NCI-H526 (cell line): ENCODE measurements at places on chromosomes 3 and 15.
A peak's percentile ranks its signal among the peaks of the same experiment; 100 is the strongest.

- DNase-seq = no peak
These were observed 346.0 kb downstream of the NLGN1 start for GRCh38 chr3:173743516-173743915.

DNA sequence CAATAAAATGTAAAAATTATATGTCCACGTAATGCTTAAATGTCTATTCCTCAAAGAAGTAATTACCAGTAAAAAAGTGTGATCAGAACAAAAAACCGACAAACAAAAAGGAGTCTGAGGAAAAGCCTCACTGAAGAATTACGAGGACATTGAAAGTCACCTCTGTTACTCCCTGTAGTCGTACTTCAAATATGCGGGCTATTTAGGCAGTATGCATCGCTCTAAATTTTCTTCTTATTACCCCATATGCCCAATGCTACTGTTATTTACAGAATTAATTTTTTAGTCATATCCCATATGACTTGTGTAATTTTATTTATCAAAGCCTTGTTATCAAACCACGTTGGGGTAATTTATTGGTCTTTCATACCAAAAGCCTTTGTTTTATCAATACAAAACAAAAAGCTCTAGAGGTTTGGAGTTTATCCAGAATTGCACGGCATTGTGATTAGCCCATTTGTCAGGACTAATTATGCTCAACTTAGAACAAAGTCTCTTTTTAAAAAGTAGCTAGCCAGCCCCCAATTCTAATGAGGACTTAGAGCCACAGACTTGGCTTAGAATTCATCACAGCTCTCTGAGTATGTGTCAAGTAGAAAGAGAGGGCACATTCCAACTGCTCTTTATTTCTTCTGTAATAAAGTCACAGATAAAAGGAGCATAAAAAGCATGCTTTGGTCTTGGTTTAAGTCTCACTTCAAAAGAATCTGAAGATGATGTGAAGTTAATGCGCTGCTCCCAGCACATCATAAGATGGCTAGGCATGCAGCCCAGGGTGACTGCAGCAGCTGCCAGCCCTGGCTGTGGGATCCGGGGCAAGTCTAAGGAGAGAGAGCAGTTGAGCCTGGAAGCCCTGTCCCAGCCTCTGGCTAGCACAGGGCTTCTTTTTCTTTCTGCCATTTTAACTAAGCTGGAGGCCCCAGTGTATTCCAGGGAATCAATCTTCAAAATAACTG is 521.0 kb downstream of the GABRG3 start:
- DNase-seq = no peak

DNA sequence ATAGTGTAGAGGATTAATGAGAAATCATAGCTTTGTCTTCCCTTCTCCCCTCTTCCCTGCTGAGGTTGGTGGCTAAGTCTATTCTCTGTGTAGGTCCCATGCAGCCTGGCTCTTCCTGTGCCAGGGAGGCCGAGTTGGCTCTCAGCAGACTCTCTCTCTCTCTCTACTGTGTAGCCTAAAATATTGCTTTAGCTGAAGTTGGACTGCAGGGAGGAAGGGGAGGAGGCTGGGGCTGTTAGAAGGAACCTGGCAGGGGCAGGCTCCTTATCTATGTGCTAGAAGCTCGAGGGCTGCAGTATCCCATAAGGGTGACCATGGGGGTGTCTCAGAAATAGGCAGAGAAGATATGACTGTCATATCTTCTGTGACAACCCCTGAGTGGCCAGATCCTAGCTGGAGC is 160.8 kb downstream of the EPHB1 start:
- no peak for DNase-seq

- DNase-seq = no peak
These were observed 7.5 kb downstream of the KNSTRN start for GRCh38 chr15:40389824-40390595.

- DNase-seq = no peak
These were observed 17.1 kb upstream of the MUC13 start for GRCh38 chr3:124951511-124952281.

DNA sequence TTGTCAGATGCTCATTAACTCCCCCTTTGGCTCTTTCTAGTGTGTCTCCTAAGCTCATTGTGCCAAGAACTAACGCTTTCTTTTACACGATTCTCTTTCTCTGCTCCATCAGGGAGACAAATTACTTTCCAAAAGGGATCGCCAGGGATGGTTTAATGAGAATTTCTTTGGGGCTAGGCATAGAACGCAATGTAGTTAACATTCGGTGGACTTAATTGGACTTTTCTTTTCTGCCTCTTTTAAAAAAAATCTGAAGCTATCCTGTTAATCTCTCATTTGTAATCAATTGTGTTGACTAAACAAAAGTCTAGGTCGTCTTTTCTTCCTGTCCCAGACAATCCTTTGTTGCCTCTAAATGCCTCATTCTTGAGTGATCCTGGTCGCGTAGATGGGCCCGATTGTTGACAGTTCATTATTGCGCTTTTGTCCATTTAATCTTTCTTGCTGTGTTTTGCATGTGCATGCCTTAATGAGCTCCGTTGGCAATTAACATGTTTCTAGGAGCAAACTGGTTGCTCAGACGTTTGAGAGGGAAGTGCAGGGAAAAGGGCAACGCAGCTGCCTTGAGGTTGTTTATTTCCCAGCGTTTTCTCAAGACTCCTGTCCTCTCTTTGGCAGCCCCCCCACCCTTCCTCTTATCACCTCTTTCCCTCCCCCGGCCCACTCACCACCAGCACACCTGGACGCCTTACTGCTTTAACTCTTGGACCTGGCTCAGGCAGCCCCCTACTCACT is 7.8 kb downstream of the FEZF2 start:
- DNase-seq = no peak

- DNase-seq = no peak
These were observed 116.5 kb downstream of the SLMAP start for GRCh38 chr3:57872606-57873005.

GRCh38 chr15:40528801-40529200 is 36.0 kb downstream of the CCDC32 start:
- no peak for DNase-seq

- DNase-seq = peak; percentile 13
These were observed 23.6 kb downstream of the RHCG start for GRCh38 chr15:89472785-89473256.

- DNase-seq = no peak
These were observed 56.5 kb downstream of the HEG1 start for GRCh38 chr3:124999317-124999716.

GRCh38 chr3:5079761-5080160 is 42.3 kb upstream of the ARL8B start:
- DNase-seq = no peak

GRCh38 chr3:4670352-4670751 is 177.2 kb downstream of the ITPR1 start:
- DNase-seq = peak; percentile 44

GRCh38 chr3:24684506-24685023 is 189.9 kb upstream of the THRB start:
- DNase-seq = no peak

- peak; percentile 77 for DNase-seq
These were observed 13.0 kb upstream of the SLC30A4 start for GRCh38 chr15:45535486-45536042.

GRCh38 chr15:35306361-35306981 is 221.4 kb upstream of the NANOGP8 start:
- DNase-seq = no peak

DNA sequence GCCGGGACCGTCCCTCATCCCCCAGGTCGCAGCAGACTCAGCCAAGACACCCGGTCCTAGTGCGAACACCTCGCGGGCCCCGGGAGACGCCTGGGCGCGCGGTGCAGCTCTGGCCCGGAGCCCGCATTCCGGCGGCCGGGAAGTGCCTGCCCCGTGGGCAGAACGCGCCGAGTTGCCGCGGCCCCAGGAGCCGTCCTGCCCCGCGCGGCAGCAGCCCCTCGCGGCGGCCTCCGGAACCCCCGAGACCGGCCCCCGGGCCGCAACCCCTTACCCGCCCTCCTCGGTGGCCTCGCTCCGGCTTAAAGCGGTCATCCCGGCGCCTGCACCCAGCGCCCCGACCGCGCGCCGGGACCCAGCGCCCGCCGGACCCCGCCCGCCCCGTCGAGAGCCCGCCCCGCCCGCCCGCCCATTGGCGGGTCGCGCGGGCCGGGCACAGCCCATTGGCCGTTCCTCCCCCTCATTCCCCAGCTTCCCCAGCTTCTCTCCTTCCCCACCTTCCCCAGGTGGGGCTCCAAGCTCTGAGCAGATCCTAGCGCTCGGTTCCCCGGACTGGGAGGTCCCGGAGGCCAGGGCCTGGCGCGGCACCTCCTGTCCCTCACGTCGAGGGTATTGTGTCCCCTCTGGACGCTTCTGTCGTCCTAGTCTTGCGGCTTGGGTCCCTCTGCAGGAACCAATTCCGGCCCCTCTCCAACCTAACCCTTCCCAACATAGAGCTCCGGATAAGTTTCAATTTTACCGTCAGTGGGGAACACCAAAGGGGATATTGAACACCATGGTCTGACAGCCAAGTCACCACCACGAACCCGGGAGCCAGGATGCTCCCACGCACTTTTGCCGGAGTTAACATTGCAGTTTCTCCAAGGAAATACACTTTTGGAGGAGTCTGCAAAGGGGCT is at the start of gene GRAMD2A:
Gene GRAMD2A, minus strand, starts transcription at position 328 of the 896 bp plus-strand sequence.
- peak; percentile 70 for DNase-seq

DNA sequence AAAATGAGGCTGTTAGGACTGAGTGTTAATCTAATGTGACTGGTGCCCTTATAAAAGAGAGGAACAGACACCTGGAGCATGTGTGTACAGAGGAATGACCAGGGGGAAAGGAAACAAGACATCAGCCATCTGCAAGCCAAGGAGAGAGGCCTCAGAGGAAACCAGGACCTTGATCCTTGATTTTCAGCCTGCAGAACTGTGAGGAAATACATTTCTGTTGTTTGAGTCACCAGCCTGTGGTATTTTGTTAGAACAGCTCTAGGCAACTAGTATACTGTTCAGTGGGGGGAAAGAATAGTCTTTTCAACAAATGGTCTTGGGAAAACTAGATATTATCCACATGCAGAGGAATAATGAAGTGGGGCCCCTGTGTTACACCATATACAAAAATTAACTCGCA is 80.6 kb downstream of the CCR1 start:
- no peak for DNase-seq

DNA sequence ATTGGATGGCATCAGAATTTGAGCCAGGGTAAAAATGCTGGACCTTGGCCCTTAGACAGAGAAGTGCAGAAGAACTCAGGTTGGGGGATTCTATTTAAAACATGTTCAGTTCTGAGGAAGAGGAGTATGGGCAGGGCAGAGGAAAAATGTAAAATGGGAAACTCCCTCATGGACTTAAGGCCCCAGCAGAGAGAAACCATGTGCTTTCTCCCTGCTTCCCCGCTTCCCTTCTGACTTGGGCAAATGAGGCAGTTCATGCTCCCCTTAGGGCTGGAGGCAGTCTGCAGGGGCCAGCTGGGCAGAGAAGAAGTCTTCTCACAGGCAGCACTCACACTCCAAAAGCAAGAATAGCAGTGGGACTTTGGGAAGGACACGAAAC is 9.9 kb upstream of the NUDT16 start:
- DNase-seq = no peak

DNA sequence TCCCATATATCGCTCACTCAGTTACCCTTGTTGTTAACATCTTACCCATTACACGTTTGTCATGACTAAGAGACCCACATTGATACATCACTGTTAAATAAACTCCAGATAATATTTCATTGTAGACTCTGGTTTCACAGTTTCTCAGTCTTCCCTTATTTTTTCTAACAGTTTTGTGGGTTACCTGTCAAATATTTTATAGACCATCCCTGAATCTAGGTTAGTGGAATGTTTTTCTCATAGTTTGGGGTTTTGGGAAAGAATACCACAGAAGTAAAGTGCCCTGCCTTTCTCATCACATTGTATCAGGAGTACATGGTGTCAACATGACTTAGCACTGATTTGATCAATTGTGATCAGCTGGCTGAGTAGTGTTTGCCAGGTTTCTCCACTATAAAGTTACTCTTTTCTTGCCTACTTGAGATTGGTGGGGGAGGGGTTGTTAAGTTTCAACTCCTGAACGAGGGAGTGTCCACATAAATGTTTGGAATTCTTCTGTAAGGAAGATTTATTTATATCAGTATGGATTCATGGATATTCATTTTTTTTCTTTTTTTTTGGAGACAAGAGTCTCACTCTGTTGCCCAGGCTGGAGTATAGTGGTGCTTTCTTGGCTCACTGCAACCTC is 25.9 kb downstream of the RNF111 start:
- no peak for DNase-seq

DNA sequence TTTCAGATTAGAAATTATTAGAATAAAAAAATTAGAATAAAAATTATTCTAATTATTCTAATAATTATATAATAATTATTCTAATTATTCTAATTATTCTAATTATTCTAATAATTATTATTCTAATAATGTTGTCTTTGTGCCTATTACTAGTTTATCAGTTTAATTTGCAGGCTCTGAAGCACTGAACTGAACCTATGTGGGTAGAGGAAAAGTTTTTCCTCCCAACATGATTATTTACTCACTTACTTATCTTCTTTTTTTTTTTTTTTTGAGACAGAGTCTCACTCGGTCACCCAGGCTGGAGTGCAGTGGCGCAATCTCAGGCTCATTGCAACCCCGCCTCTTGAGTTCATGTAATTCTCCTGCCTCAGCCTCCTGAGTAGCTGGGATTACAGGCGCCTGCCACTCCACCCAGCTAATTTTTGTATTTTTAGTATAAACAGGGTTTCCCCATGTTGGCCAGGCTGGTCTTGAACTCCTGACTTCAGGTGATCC is 39.7 kb upstream of the C15orf39 start:
- no peak for DNase-seq

GRCh38 chr15:59687836-59688235 is 1.3 kb downstream of the BNIP2 start:
- no peak for DNase-seq

GRCh38 chr3:112463250-112463649 is 36.0 kb downstream of the BTLA start:
- no peak for DNase-seq

DNA sequence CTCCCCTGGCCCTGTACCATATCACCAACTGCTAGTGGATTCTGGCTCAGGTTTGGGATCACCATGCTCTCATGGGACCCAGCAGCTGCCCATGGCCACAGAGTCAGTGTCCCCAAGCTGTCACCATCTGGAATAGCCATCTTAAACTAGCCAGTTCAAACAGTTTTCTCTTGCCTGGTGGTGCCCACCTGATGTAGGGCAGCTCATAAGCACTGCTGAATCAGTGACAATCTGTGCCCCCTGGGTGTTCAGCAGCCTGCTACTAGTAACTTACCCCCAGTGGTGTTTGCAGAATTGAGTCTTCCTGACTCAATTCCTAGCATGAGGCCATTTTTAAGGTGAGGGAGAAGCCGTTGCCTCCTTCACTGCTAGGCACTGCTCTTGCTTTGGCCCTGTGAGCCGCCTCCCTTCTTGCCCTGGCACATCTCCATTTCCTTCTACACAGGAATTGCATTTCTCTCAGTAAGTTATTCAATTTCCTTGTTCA is 7.9 kb downstream of the RPSA start:
- no peak for DNase-seq

GRCh38 chr3:78497767-78498166 is 1270.0 kb downstream of the ROBO1 start:
- no peak for DNase-seq
